Activated B cell treated with CpG ODN at 0.5 μM for 24 hours (primary cell): ENCODE measurements at places on chromosomes 12 and 14. TPM values are rescaled to one million over a fixed set of nuclear protein-coding genes. Genes with fewer than 3 reads are reported as not detected.

Gene CLEC1B
- total RNA-seq, result not detected in 2 replicates

Gene TAC3
- not detected in 2 replicates for total RNA-seq

Gene OAS2
- total RNA-seq, result 46.0 and 51.9 TPM in 2 replicates

DNA sequence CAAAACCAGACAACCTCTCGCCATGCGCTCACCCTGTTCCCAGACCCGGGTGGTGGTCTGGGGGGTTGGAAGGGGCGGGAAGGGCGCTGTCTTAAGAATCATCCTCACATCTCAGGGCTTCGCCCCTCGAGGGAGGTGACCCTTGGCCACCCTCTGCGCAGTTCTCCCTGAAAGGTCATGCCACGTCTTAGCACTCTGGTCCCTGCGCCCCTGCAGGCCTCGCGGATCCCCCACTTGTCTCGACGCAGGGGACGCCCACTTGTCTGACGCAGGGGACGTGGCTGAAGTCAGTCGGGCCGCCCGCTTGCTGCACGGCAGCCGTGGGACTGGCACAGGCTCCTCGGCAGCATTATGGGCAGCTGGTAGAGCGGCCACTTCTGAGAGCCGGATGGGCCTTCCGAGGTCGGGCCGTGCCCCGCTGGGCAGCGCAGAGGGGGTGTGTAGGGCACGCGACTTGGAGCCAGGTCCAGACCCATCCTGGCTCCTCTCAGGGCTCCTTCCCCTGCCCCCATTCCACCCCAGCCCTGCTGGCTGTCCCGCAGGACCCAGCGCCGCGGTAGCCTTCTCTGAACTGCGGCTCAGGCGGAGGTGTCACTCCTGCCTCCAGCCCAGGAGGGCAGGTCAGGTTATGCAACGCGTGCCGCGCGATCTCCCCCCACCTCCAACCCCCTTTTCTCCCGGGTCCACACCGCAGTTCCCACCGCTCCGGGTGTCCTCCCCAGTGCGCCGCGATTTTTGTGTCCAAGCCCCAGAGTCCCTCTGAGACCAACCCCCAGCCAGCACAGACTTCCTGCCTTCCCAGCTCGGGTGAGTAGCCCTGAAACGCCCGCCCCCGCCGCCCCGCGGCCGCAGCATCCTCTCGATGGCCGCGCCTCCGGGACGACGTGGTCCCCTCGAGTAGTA lies 40.9 kb upstream of the CAPRIN2 start:
- no peaks in the 10 kb centered on the region for H3K36me3 ChIP-seq
- H3K27ac ChIP-seq, result no peak overlapping the region
- H3K4me3 ChIP-seq, result peak overlapping the region; percentile 73

Gene FAM181A
- not detected in 2 replicates for total RNA-seq

GRCh38 chr12:110540048-110540447 lies 37.9 kb downstream of the RAD9B start:
- no peaks in the 10 kb centered on the region for H3K27me3 ChIP-seq
- peaks cover 23% of the 10 kb centered on the region for H3K4me1 ChIP-seq
- H3K27ac ChIP-seq, result no peak overlapping the region
- peaks cover 82% of the 10 kb centered on the region for H3K36me3 ChIP-seq

Gene TDRD9
- 2.6 and 3.1 TPM in 2 replicates for total RNA-seq

- no peaks in the 10 kb centered on the region for H3K27me3 ChIP-seq
- no peaks in the 10 kb centered on the region for H3K36me3 ChIP-seq
- H3K4me3 ChIP-seq, result no peak overlapping the region
- no peak overlapping the region for H3K27ac ChIP-seq
- H3K4me1 ChIP-seq, result no peaks in the 10 kb centered on the region
Measured at GRCh38 chr14:32478050-32478449, 149.0 kb downstream of the AKAP6 start.

GRCh38 chr14:24556756-24557155 lies 19.3 kb downstream of the CTSG start:
- peaks cover 23% of the 10 kb centered on the region for H3K27me3 ChIP-seq
- no peak for DNase-seq
- H3K27ac ChIP-seq, result no peak overlapping the region
- no peak overlapping the region for H3K4me3 ChIP-seq
- H3K36me3 ChIP-seq, result no peaks in the 10 kb centered on the region
- H3K4me1 ChIP-seq, result no peaks in the 10 kb centered on the region

DNA sequence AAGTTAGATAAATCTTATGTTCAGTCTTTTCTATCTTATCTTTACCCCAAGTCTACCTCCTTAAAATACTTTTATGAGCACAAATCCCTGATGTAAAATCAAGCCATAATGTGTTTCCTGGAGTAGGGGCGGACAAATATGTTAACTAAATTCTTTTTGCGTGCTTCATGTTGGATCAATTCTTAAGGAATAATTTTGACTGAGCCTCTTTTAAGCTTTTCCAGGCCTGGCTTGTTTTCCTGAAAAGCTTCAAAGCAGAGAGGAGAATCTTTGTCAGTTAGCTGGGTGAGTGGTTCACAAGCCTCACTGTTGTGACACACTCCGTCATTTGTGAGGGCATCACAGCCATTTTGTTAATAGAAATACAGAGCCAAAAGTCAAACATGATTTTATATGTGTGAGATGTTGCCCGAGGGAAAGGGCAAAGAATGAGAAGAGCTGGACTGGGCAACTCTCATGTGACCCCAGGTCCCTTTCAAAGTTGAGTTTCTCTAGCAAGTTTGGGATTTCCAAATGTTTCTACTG lies 468.9 kb downstream of the RGS6 start:
- H3K27ac ChIP-seq, result no peak overlapping the region
- no peak for DNase-seq
- no peaks in the 10 kb centered on the region for H3K4me1 ChIP-seq
- no peaks in the 10 kb centered on the region for H3K36me3 ChIP-seq
- H3K27me3 ChIP-seq, result peaks cover 44% of the 10 kb centered on the region

DNA sequence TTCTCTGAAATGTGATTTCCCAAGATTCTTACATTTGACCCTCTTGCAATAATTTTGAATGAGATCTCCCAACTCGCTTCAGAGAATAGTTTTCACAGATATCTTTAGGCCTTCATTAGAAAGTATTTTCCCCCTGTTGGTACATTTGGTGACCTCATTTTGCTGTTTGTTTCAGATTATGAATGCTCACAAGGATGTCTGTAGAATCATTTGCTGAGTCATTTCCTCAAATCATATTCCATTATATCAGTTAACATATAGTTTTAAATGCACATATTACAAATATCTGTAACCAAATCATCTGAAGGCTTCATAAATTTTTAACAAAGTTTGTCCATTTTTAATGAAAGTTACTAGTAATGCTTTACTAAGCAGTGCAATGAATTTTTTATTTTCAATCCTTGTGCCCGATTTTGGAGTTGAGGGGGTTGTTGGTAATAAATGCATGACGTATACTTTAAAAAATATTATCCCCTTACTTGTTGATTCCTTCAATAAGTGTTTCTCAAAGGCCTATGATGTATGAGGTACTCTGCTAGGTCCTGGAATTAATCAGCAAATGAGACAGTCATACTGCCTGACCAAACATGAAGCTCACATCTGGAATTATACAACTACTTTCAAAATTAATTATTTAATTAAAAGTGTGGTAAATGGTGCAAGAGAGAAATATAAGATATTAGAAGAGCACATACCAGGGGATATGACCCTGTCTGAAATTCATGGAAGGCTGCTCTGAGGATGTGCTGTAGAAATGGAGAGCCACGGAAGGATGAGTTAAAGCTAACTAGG lies 126.9 kb upstream of the RAP1B start:
- peaks cover 39% of the 10 kb centered on the region for H3K4me1 ChIP-seq
- DNase-seq, result no peak
- no peak overlapping the region for H3K4me3 ChIP-seq
- no peaks in the 10 kb centered on the region for H3K27me3 ChIP-seq

DNA sequence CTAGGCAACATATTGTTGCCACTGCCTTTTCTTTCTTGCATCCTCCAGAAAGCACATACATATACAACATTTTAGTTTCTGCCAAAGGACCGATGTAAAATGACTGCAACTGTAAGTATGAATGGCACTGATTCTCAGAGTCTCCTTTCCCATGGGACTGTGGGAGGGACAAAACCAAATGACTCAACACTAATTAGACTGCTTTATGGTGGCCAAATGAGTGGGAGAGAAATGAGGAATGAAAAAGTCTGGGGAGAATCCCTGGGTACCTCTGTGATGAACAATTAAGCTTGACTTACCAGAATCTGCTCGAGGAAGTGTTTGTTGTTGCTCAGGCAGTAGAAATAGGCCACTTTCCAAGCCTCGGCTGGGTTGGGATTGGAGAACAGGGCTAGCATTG lies 10.1 kb downstream of the ZFYVE26 start:
- no peak overlapping the region for H3K27ac ChIP-seq
- peaks cover 86% of the 10 kb centered on the region for H3K36me3 ChIP-seq
- H3K27me3 ChIP-seq, result no peaks in the 10 kb centered on the region
- peaks cover 3% of the 10 kb centered on the region for H3K4me1 ChIP-seq
- no peak for DNase-seq

- DNase-seq, result no peak
- no peaks in the 10 kb centered on the region for H3K36me3 ChIP-seq
- no peak overlapping the region for H3K4me3 ChIP-seq
- H3K4me1 ChIP-seq, result no peaks in the 10 kb centered on the region
- no peak overlapping the region for H3K27ac ChIP-seq
Measured at GRCh38 chr12:114342656-114343055, 63.3 kb downstream of the TBX5 start.

- H3K36me3 ChIP-seq, result no peaks in the 10 kb centered on the region
- H3K27ac ChIP-seq, result no peak overlapping the region
- no peaks in the 10 kb centered on the region for H3K4me1 ChIP-seq
- peaks cover 3% of the 10 kb centered on the region for H3K27me3 ChIP-seq
Measured at GRCh38 chr12:52993558-52993869, 12.7 kb upstream of the EIF4B start.

GRCh38 chr12:131860472-131861260 lies 32.5 kb downstream of the MMP17 start:
- no peak overlapping the region for H3K27ac ChIP-seq
- H3K4me1 ChIP-seq, result no peaks in the 10 kb centered on the region
- H3K36me3 ChIP-seq, result no peaks in the 10 kb centered on the region
- H3K4me3 ChIP-seq, result no peak overlapping the region

Gene CDK4
- total RNA-seq, result 95.7 and 95.9 TPM in 2 replicates

DNA sequence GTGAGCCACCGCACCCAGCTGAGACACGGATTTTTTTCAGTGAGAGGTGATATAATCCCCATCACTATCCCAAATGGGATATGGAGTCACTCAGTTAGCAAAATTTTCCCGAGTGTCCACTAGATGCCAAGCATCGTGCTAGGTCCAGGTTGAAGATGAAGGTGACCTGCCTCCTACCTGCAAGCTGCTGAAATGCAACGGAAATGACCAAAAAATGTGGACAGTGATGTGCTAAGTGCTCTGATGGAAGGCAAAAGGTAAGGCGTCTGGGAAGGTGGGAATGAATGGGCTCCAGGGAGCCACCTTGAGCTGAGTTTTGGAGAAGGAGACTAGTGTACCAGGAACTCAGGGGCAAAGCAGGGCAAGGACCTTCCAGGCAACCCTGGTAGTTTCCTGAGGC lies 64.6 kb downstream of the CALM1 start:
- H3K27me3 ChIP-seq, result peaks cover 2% of the 10 kb centered on the region
- H3K36me3 ChIP-seq, result no peaks in the 10 kb centered on the region
- DNase-seq, result no peak
- H3K27ac ChIP-seq, result no peak overlapping the region

GRCh38 chr12:118850244-118850825 lies 131.0 kb upstream of the SRRM4 start:
- H3K36me3 ChIP-seq, result no peaks in the 10 kb centered on the region
- no peak overlapping the region for H3K4me3 ChIP-seq
- no peaks in the 10 kb centered on the region for H3K4me1 ChIP-seq
- no peaks in the 10 kb centered on the region for H3K27me3 ChIP-seq

- H3K27me3 ChIP-seq, result peaks cover 5% of the 10 kb centered on the region
- H3K4me3 ChIP-seq, result no peak overlapping the region
- DNase-seq, result no peak
- H3K27ac ChIP-seq, result no peak overlapping the region
Measured at GRCh38 chr12:64102339-64102738, 119.8 kb downstream of the KICS2 start.

Gene PACS2
- total RNA-seq, result 37.4 and 48.0 TPM in 2 replicates

DNA sequence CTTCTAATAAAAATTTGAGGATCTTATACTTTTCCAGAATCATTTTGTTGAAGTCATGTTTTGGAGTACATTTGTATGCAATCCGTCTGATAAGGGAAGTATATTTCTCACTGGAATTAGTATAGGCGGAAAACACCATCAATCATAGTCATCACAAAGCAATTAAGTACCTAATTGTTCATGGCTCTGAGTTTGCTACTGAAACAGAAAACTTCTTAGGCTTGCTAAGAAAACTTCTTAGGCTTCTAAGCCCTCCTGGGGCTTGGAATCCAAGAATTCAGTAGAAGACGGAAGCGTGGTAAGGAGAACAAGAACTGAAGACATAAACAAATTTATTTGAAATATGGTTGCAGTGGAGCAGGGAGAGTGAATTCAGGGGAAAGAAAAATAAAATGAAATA lies 636.3 kb downstream of the DIO2 start:
- H3K27me3 ChIP-seq, result no peaks in the 10 kb centered on the region
- H3K36me3 ChIP-seq, result no peaks in the 10 kb centered on the region
- no peak for DNase-seq
- H3K4me1 ChIP-seq, result no peaks in the 10 kb centered on the region
- no peak overlapping the region for H3K4me3 ChIP-seq

GRCh38 chr14:102421411-102422057 lies 58.8 kb downstream of the TECPR2 start:
- no peaks in the 10 kb centered on the region for H3K4me1 ChIP-seq
- H3K27me3 ChIP-seq, result no peaks in the 10 kb centered on the region
- H3K36me3 ChIP-seq, result peaks cover 7% of the 10 kb centered on the region
- no peak overlapping the region for H3K27ac ChIP-seq

Gene ALKBH2
- 21.3 and 24.1 TPM in 2 replicates for total RNA-seq

Gene GLIPR1
- 44.7 and 45.4 TPM in 2 replicates for total RNA-seq

- no peak overlapping the region for H3K4me3 ChIP-seq
- no peaks in the 10 kb centered on the region for H3K4me1 ChIP-seq
- peaks cover 2% of the 10 kb centered on the region for H3K27me3 ChIP-seq
- no peak overlapping the region for H3K27ac ChIP-seq
- no peak for DNase-seq
Measured at GRCh38 chr12:91702843-91703425, 442.7 kb downstream of the BTG1 start.

DNA sequence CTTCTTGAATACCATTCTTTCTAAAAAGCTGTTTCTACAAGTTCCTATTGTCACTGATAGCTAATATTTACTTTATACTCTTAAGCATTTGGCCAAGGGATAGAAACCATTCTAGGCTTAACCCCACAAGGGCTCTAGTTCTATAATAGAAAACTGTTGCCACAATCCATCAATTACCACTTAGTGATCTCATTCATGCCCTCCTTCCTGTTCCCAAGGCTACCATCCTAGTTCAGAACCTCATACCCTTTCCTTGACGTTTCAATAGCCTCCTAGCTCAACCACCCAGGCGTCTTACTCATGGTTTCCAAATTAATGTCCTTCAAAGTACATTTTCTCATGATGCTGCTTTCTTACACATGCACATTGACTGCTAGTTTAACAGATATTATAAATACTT lies 493.5 kb downstream of the NAV3 start:
- H3K36me3 ChIP-seq, result no peaks in the 10 kb centered on the region
- no peak overlapping the region for H3K27ac ChIP-seq
- H3K4me1 ChIP-seq, result no peaks in the 10 kb centered on the region
- no peak overlapping the region for H3K4me3 ChIP-seq
- no peak for DNase-seq
- no peaks in the 10 kb centered on the region for H3K27me3 ChIP-seq
